Epithelial cell of esophagus (primary cell): ENCODE measurements at places on chromosomes 5 and 9.

GRCh38 chr5:41196197-41196596 lies 17.1 kb downstream of the C6 start:
- DNase-seq: no peak

DNA sequence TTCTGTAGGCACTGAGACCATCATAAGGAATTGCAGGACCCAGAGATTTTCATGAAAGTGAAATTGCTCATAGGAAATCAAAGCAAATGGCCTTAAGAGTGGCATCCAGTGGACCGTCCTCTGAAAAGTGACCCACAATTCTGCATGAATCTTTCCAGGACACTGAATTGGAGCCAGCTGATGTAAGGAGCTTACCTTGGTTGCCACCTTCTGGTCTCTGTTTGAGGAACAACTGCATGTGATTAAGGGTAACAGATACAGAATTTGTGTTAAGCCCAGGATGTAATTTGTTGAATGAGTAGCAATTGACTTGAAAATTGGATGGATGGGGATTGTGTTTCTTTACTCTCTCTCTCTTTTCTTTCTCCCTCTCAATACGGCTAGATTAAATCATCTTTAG lies 49.9 kb upstream of the GAS1 start:
- DNase-seq: peak; percentile 49

- DNase-seq: no peak
Observed at GRCh38 chr9:134643222-134643671, 1.6 kb downstream of the COL5A1 start.

DNA sequence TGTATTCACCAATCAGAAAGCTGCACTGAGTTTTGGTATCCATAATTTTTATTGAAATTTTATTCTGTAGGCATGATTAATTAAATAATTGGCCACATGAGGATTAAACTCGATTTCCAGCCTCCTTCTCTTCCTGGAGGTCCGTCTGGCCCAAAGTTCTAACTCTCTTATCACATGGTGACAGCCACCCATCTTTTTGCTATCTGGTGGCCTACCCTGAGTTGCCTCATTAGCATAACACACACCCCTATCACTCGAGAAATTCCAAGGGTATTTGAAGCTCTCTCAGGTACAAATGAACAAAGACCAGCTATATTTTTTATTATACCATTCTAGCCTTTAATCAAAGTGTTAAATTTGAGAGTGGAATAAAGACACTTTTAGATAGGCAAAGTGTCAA lies 57.7 kb downstream of the APC start:
- no peak for DNase-seq

- peak; percentile 69 for DNase-seq
Observed at GRCh38 chr5:108521841-108522506, 140.1 kb upstream of the FBXL17 start.

GRCh38 chr5:142221091-142221860 lies 103.5 kb downstream of the SPRY4 start:
- no peak for DNase-seq

DNA sequence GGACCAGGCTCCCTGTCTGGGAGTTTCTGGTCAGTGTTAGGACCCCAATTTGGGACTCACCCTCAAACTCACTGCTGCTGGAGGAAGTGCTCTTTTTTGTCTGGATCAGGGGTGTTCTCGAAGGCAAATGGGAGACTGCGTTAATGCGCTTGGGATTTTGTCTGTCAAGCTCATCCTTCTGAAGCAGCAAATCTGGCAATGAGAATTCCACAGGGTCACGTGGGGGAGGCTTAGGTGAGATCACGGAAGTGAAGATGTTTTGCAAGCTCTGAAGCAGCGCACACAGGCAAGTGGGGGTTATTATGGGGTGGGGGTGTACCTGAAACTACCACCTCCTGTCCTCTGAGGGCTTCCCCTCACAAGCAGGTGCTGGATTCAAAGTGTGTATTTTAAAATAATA lies 10.5 kb upstream of the TEX53 start:
- DNase-seq: no peak

- DNase-seq: no peak
Observed at GRCh38 chr5:14453481-14453880, 128.1 kb upstream of the OTULINL start.

DNA sequence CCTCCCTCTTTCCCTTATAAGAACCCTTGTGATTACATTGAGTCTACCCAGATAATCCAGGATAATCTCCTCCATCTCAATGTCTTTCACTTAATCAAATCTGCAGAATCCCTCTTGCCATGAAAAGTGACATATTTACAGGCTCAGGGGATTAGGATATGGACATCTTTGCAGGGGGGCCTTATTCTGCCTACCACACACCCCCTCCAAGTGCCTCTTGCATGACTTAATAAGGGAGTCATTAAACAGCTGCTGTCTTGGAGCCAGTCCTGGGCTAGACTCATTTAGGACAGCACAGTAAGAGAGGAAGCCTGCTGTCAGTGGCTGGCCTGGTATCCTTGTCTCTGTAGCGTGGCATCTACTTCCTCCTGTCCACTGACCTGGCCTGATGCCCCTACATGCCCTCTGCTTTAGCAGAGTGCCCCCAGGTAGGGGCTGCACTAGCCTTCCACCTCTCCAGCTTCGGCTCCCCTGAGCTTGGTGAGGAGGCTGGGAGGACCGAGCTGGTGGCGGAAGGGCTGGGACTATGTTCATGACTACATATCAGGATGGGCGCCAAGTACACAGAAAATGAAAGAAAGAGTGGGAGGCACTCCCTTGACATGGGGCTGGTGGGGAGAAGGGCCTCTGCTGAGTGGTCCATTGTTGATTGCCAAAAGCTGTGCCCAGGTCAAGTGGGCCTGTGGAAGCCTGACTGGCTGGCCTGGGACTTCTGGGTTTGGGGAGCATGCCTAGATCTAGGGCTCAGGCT lies 17.2 kb downstream of the ENHO start:
- no peak for DNase-seq

DNA sequence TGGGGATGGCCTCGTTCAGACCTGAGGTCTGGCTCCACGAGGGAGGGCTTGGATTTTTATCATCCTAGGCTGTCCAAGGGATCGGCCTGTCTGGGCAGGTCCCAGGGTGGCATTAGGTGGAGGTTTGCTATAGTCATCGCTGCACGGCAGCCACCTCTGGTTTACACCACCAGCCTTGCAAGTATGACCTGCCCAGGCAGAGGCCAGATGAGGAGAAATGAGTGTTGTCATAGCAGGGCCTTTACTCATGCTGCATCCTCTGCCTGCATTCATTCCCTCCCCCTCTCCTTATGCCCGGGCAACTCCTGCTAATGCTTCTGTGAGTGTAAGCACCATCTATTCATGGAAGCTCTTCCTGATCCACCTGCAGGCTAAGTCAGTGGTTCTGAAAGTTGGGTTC lies 15.3 kb upstream of the NDST1 start:
- DNase-seq: peak; percentile 100

DNA sequence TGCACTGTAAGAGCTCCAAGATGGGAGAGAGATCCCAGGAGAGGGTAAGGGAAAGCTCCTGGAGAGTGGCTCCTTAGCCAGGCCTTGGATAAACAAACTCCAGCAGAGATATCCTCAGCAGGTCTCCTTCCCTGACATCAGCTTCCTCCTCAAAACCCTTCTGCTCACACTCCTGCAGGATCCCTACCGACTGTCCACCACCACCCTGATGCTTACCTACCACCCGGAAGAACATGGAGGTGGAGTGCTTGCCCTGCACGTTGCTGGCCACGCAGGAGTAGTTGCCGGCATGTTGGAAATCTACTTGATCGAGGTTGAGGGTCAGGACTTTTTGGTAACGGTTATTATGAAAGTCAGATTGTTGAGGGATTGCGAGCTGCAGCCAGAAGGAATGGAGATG lies 9.3 kb downstream of the CSF1R start:
- no peak for DNase-seq

- no peak for DNase-seq
Observed at GRCh38 chr5:18811661-18812060, 1176.3 kb downstream of the CDH18 start.

DNA sequence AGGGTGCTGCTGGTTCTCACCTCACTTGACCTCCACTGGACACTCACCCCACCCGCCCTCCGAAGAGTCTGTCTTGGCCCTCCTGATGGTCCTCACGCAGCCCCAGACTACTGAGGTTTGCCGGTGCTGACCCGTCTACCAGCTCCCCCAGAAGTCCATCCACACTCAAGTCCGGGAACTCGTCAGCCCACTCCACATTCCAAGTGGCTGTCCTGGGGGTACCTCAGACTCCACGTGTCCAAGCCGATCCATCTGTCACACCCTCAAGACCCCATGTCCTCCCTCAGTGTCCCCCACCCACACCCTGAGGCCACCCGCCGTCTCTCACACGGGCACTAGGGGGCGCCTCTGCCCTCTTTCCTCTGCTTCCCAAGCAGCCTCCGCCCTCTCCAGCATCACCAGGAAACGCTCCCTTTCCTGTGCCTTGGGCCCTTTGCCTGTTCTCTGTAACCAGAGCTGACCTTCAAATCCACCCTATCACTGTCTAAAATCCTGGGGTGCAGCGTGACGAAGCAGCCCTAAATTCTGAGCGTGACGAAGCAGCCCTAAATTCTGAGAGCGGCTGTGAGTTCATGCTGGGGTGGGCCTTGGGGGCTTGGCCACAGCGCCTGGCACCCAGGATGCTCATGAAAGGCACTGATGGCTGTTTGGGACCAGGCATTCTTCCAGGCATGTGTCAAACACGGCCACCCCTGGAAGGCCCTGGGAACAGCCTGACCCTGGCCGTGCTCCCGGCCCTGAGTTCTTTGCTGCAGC lies 95.7 kb downstream of the KCNT1 start:
- DNase-seq: peak; percentile 17

- DNase-seq: no peak
Observed at GRCh38 chr5:92369587-92369986, 986.5 kb upstream of the ARRDC3 start.

DNA sequence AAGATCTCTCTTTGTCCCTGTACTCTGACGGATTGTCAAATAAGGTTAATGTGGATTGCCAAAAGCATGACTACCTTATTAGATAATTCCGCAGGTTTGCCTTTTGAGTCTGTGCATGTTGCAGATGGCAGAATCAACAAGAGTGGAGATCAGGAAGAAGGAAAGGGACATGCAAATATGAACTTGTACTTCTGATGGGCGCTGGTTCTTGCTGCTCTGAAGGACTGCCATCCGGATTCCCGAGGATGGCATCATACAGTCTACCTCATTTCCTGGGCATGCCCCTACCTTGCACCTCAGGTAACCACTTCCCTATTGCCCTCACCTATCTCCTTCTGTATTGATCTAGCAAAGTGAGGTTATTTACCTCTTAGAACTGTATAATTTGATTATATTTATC lies 504.2 kb downstream of the ACTL7B start:
- DNase-seq: peak; percentile 93

DNA sequence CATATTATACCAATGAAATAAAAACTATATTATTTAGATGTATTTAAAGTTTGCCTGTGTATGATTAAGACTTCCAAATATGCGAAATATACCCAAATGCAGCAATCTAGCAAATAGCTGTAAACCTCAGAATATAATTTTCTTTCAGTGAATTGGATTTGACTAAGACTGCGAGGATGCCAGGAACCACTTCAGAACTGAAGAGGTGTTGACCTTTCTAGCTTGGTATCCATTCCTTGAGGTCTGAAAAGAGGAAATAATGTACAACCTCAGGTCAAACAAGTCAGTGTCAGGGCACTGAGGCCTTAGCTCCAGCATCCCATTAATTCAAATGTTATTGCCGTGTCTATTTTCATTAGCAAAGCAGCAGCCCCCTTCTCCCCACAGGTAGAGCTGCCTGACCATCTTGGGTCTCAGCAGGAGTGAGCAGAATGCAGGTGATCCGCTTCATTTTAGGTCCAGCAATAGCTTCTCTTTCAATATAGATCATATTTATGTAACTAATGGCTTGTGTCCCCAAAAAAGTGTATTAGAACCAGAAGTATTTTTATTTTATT lies 100.0 kb downstream of the KIAA1958 start:
- DNase-seq: no peak

DNA sequence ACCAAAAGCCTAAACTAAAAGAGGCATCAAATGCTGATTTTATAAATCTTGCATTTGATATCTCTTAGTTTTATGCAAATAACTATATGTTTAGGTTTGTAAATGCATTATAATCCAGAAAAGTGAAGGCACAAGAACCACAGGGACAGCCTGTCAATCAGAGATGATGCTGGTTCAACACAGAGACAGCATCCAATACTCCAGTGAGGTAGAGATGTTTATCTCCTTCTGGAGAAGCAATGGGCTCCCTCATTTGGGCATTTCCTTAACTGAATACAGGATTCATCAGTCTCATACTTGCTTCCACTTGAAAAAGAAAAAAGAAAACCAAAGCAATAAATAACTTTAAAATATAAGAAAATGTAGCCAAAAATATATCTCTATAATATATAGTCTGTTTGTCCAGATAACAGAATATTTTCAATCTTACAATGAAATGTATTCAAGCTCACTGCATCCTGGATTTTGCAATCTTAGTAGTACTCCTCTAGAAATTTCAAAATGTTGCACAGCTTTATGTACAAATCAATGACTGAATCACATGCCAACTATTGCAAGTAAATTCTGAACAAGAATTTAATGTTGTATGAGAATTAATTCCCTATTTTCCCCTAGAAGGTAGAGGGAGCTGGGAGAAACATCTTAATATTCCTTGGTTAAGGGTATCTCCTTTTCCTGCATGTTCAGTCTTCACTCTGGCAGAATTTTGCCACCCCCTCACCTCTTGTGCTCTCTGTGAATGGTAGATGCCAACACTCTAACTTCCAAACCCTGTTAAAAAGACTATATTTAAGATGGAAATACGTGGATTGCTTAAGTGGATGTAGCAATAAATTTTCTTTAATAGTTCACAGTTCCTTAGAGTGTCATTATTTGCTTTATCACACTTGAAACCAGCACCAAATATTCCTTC lies 191.1 kb upstream of the GAS1 start:
- DNase-seq: no peak

DNA sequence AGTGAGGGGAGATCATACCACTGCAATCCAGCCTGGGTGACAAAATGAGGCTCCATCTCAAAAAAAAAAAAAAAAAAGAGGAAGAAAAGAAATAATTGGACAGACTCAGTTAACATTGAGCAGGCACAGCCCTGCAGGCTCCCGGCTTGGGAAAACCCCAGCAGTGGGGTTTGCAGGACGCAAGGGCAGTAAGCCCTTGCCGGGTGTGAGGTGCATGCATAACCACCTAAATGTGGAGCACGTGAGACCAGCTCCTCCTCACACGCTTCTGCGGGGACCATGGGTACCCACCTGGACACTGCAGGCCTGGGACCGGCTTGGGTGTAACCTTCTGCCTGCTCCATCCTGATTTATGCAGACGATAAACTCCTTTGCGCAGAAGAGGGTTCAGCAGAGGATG lies 4.8 kb upstream of the SLC6A18 start:
- no peak for DNase-seq

DNA sequence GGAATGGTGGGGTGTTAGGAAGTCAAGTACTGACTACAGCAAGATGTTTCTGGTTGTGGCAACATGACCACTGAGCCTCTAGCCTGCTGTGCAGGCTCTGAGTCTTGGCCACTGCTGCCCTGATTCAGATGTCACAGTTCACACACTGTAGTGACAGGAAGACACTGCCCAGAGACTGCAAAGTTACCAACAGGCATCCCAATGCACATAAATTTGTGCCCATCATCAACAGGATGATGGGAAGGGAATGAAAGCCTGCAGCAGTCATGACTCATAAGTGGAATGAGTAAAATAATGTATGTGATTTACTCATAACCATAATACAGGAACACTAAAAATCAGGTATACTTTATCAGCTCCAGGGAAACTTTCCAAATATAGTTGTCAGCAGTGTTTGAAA lies 251.6 kb upstream of the HAPLN1 start:
- peak; percentile 50 for DNase-seq

GRCh38 chr5:66255714-66256113 lies 111.6 kb downstream of the SREK1 start:
- DNase-seq: no peak
